ENCODE measurements at places on chromosomes 5 and 9.

GRCh38 chr9:115649991-115650472 lies 503.6 kb upstream of the PAPPA start:
- no peak for DNase-seq

DNA sequence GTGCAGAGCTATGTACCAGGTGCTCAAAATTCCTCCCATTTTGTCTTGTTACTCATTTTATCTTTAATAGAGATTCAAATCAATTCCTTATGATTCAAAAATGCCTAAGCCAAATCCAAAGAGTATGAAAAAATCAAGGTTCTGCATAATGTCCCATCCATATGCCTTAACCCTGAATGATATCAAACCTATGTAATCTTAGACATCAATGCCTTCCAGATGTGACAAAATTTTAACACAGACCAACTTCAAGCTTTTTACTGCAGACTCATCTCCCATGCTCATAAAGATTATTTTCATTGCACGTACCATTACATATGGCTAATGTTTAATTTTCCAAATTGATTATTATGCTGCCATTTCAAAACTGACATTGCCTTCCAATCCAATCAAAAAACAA lies 122.4 kb downstream of the NFIB start:
- no peak for DNase-seq

DNA sequence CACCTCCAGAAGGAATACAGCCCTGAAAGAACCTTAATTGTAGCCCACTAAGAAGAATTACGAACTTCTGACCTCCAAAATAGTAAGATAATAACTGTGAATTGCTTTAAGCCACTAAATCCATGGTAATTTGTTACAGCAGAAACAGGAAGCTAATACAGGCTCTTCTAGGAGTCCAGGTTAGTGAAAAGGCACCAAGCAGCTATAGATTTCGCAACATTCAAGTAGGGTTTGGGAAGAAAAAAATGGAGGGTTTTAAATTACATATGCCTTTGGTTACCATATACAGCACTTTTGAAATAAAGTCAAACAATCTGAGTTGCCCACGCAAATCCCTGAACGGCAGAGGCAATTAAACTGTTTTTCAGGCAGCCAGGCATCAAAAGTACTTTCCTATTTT lies 1.7 kb upstream of the ACTL7A start:
- DNase-seq, result no peak

DNA sequence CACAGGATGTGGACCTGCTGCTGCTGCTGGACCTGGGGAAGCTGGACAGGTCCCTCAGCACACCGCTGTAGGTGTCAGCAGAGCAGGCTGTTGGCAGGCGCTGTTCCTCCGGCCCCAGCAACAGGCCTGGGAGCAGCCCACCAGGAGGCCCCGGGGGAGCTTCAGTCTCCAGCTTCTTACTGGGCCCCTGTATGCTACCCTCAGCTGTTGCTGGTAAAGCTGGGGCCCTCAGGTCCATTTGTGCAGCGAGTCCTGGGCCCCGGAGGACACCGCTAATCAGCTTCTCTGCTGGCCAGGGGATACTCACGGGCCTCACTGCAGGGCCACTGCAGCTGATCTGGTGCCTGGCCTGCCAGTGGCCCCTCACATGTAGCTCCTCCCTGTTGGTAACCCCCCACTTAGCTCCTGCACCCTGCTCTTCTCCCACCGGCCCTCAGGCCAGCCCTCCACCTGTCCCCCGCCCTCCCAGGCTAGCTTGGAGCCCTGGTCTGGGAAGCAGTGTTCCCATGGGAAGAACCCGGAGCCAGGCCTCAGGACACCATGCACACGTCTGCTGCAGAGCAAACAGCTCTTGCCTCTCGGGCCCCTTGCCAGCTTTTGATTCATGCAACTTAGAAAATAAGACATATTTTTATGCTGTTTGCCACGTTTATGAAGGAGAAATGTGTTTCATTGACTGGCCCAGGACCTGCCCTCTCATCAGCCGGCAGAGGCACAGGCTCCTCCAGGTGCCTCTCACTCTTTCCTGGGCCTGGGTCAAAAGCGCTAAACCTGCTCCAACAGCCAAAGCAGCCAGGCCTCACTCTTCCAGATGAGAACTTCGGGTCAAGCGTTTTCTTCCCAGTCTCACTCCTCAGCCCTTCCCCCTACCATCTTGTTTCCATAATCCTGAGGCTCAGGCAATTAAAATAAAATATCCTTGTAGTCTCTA lies 61.0 kb upstream of the ADAMTS2 start:
- peak; percentile 62 for DNase-seq

- no peak for DNase-seq
Measured at GRCh38 chr5:121424976-121425375, 426.7 kb upstream of the FTMT start.

- DNase-seq, result peak; percentile 78
Measured at GRCh38 chr9:111599092-111599954, at the start of gene PTGR1. Gene PTGR1 (minus strand): TSS chr9:111599647. CDS start chr9:111597422, 2,225 bp downstream.

- DNase-seq, result no peak
Measured at GRCh38 chr5:19401032-19401431, 587.0 kb downstream of the CDH18 start.

DNA sequence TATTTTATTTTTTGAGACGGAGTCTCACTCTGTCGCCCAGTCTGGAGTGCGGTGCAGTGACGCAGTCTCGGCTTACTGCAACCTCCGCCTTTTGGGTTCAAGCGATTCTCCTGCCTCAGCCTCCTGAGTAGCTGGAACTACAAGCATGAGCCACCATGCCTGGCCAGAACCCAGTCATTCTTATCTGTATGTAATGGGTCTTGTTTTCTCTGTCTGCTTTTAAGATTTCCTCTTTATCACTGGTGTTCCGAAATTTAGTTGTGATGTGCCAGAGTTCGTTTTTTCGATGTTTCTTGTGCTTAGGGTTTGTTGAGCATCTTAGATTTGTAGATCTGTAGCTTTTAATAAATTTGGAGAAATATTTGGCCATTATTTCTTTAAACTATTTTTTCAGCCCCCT lies 19.2 kb downstream of the SLC25A25 start:
- DNase-seq, result no peak

DNA sequence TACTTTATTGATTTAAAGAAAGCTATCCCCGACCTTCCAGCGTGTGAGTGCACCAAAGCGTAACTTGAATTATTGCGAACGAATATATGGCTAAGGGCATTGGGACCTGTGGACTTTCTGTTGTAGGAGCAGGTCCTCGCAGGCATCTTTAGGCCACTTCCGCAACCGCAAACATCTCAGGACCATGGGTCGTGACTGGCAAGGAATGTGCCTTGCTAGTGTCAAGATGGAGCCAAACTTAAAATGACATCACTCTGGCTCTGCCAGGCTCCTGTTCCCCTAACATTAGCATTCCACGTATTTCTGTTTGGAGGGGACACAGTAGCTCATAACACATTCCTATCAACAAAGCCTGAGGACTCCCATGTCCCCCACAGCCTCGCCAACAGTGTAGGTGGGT lies 44.1 kb upstream of the OLFM1 start:
- peak; percentile 47 for DNase-seq

- DNase-seq, result no peak
Measured at GRCh38 chr5:155726267-155726666, 600.7 kb upstream of the SGCD start.

DNA sequence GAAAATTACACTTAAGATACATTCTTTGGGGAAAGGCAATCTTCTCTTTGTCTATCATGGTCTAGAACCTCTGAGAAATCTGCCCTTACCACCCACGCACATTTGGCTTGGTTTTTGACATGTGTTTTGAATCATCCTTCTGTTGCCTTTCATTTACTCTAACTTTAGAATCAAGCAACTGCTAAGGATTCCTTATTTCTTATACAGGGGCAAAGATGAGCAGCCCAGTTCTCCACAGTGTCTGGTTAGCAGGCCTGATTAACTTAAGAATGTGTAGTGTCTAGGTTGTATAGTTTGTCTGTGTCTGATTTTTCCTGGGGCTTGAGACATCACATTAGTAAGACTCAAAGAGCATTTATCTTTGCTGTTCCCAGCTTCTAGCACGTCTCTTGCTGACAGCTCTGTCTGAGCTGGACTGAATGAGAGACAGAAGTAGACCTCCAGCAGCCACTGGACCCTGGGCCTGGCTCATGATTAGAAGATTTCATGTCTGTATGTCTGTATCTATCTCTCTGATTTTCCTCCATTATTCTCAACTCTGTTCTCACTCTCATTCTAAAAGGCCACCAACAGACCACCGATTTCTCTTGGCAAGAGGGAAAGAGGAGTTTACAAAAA lies 31.8 kb upstream of the PCA3 start:
- DNase-seq, result no peak

DNA sequence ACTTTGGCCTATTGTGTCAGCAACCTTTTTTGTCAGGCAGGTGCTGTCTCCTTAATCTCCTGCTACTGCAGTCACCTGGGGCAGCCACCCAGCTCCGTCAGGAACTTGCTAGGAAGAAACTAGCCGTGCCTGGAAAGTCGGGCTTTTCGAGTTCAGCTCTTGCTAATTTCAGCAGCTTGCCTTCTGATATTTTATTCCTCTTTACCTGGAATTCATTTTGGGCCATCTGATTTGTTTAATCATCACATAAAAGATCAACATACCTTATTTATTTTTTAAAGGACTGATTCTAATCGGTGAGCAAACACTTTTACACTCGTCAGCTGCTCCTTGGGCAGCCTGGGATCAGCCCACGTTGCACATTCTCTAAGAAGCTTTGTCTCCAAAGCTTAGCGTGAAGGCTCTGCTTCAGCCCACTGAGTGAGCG lies 42.2 kb downstream of the PRLR start:
- no peak for DNase-seq

- no peak for DNase-seq
Measured at GRCh38 chr5:42620579-42621216, 135.9 kb upstream of the CCDC152 start.

DNA sequence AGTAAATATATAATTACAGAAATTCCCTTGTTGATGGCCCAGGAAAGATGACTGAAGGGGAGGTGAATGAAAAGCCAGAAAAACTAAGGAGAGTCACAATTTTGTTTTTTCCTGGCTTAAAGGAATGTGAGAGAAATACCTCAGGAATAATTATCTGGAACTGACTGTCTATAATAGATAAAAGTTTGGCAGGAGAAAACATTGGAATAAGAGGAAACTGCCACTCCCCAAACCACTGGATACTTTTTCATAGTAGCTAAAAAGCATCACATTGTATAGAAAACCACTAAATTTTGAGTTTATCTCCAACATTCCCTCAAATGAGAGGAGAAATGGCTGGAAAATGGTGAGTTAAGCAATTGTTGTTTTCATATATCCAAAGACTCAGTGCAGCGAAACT lies 326.0 kb downstream of the NPR3 start:
- DNase-seq, result no peak

DNA sequence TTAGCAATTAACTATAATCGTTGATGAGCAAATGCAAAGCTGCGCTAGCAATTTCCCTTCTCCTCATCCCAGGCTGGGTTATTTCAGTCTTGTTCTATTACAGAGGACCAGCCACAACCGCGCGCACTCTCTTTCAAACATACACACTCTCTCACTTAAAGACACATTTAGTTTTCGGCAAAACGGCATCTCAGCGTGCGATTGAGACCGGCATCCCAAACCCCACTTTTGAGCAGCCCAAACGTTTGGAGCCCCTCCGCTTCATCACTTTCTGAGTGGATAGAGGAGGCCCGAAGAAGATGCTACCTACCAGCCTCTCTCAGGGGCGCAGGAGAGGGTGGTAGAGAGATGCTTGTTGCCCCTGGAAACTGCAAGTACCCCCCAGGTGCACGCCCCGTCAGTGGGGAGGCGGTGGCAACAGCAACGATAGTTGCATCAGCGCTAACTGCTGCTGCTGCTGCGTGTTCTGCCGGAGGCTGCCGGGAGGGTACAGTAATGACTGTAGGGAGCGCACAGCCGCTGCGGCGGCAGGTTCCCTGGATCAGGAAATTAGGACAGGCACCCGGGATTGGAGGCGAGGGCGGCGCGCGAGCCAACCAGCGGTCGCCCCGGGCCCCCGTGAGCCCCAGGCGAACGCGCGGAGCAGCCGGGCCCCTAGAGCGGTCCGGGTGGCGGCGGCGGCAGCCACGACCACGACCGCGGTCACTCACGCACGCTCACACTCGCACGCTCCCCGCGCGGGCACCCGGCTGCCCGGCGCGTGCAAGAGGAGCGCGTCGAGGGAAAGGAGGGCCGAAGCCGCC lies 467 bp upstream of the VLDLR start:
- peak; percentile 80 for DNase-seq

DNA sequence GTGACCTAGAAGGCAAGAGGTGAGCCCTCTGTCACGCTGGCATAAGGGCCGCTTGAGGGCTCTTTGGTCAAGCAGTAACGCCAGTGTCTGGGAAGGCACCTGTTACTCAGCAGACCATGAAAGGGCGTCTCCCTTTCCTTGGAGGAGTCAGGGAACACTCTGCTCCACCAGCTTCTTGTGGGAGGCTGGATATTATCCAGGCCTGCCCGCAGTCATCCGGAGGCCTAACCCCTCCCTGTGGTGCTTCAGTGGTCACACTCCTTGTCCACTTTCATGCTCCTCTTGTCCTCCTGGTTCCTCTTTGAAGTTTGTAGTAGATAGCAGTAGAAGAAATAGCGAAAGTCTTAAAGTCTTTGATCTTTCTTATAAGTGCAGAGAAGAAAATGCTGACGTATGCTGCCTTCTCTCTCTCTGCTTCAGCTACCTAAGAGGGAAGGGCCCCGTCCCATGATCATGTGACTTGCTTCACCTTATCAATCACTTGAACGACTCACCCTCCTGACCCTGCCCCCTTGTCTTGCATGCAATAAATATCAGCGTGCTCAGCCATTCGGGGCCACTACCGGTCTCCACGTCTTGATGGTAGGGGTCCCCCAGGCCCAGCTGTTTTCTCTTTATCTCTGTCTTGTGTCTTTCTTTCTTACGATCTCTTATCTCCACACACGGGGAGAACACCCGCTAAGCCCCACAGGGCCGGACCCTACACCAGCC lies 16.7 kb upstream of the SCGB3A1 start:
- DNase-seq, result no peak

DNA sequence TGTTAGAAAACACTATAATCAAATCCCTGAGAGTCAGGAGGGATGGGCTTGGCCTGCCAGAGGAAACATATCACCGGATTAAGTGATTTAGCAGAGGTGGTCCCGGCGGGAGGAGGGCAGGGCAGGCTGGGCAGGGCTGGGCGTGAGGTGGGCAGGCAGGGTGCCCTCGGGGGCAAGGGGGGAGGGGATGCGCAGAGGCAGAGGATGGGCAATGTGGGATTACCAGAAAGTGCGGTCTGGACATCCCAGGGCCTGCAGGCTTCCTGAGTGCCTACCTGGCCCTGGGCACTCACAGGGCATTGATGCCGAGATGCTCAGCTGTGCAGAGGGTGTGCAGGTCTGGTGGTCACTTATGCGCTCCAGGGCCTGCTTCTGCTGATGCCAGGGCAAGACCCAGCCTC lies 115.2 kb downstream of the ADAMTS2 start:
- peak; percentile 60 for DNase-seq

- DNase-seq, result no peak
Measured at GRCh38 chr5:157535042-157535865, 40.3 kb downstream of the ADAM19 start.

- no peak for DNase-seq
Measured at GRCh38 chr9:111096051-111096450, 57.8 kb upstream of the LPAR1 start.

DNA sequence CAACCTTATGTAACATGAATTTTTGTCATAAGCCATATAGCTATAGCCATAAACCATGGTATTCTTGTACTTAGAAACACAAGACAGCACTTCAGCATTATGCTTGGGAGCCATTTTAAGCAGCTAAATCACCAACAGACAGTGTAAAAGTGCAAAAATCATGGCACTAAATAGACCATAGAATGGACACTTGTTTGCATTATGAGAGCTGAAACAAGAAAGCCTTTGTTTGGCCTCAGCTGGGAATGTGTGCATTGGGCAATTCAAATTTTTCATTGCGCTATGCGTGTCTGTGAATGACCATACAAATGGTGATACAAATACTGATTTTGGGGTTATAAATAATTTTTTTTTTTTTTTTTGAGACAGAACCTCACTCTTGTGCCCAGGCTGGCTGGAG lies 23.7 kb downstream of the KDM4C start:
- no peak for DNase-seq
